Type B pancreatic cell (in vitro differentiated cells): ENCODE measurements at places on chromosomes 13 and 19.

- DNase-seq = no peak
Measured at GRCh38 chr13:99208185-99208584, 7.5 kb downstream of the UBAC2 start.

- DNase-seq = no peak
Measured at GRCh38 chr19:49890349-49891311, 6.1 kb downstream of the IL4I1 start.

GRCh38 chr19:47432091-47432490 lies 12.8 kb upstream of the MEIS3 start:
- DNase-seq = no peak

DNA sequence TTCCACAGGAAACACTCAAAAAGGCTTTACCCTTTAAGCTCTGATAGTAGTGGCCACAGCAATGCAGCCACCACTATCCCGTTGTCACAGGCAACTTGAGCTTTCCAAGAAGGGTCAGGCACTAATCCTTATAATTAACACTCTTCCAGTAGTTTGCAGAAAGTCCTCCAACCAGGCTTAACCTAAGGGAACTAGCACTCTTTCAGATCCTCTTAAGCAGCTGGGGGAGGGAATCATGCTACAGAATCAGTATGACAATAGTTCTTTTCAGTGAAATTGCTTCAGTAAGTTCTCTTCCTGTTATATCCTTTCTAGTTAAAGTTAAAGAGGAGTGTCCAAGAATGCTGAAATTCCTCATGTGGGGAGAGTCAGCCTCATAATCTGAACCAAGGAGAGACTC lies 82.2 kb downstream of the TNFSF11 start:
- DNase-seq = no peak
